Testis (tissue), 5 donors: ENCODE measurements at places on chromosomes 2 and 18. TPM values are rescaled to one million over a fixed set of nuclear protein-coding genes. Genes with fewer than 3 reads are reported as not detected.

- no peak overlapping the region for H3K27ac ChIP-seq
- no peaks in the 10 kb centered on the region for H3K27me3 ChIP-seq
- no peaks in the 10 kb centered on the region for H3K4me1 ChIP-seq
- DNase-seq: no peak
- H3K36me3 ChIP-seq: no peaks in the 10 kb centered on the region
Observed at GRCh38 chr2:207450186-207450585, 79.6 kb upstream of the CREB1 start.

- no peak overlapping the region for H3K4me3 ChIP-seq
- no peak for DNase-seq
- peaks cover 4% of the 10 kb centered on the region for H3K4me1 ChIP-seq
- H3K27me3 ChIP-seq: no peaks in the 10 kb centered on the region
- H3K36me3 ChIP-seq: no peaks in the 10 kb centered on the region
Observed at GRCh38 chr18:2337552-2338141, 233.7 kb downstream of the METTL4 start.

GRCh38 chr2:230674966-230675672 lies 37.5 kb upstream of the CAB39 start:
- DNase-seq: no peak
- H3K27me3 ChIP-seq: no peaks in the 10 kb centered on the region
- H3K27ac ChIP-seq: no peak overlapping the region
- H3K4me1 ChIP-seq: no peaks in the 10 kb centered on the region

- H3K27ac ChIP-seq: no peak overlapping the region
- H3K36me3 ChIP-seq: no peaks in the 10 kb centered on the region
- H3K4me3 ChIP-seq: no peak overlapping the region
- DNase-seq: no peak
- H3K27me3 ChIP-seq: no peaks in the 10 kb centered on the region
Observed at GRCh38 chr2:8505311-8505920, 176.4 kb upstream of the ID2 start.

DNA sequence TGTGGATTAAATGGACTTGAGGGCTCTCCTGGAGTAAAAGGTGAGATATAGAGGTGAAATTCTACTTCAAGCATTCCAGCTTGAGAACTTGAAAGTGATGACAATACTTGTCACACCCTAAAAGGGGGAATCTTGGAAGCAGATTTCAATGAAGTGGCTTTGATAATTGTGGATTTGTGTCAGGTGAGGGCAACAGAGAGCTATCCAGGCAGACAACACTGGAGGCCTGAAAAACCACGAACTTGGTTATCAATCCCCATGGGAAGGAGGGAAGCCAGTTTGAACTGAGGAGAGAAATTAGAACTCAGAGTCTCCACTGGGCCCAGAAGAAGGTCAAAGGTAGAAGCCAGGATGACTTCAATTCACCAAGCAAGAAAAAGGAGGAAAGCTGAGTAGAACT lies 263.9 kb downstream of the FIGN start:
- no peak overlapping the region for H3K4me3 ChIP-seq
- DNase-seq: no peak
- no peaks in the 10 kb centered on the region for H3K27me3 ChIP-seq
- no peaks in the 10 kb centered on the region for H3K4me1 ChIP-seq
- H3K36me3 ChIP-seq: no peaks in the 10 kb centered on the region
- no peak overlapping the region for H3K27ac ChIP-seq

DNA sequence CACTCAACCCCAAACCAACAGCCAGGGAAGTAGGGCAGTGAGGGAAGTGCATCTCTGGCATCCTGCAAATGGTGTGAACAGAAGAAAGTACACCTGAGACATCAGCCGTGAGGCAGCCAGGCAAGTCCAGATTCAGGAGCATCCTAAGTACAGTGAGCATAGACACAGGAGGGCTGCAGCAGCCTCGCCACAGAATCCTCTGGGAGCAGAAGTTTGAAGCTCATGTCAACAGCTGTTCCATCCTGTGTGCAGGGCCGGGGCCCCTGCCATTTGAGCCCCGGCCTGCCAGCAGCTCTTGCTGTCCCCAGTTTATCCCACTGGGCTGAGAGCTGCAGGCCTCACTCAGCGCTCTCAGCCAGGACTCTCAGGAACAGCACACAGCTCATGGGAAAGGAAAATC lies 14.5 kb downstream of the LOXHD1 start:
- no peaks in the 10 kb centered on the region for H3K36me3 ChIP-seq
- no peaks in the 10 kb centered on the region for H3K27me3 ChIP-seq
- no peak for DNase-seq
- H3K4me3 ChIP-seq: no peak overlapping the region
- H3K27ac ChIP-seq: no peak overlapping the region
- H3K4me1 ChIP-seq: no peaks in the 10 kb centered on the region

DNA sequence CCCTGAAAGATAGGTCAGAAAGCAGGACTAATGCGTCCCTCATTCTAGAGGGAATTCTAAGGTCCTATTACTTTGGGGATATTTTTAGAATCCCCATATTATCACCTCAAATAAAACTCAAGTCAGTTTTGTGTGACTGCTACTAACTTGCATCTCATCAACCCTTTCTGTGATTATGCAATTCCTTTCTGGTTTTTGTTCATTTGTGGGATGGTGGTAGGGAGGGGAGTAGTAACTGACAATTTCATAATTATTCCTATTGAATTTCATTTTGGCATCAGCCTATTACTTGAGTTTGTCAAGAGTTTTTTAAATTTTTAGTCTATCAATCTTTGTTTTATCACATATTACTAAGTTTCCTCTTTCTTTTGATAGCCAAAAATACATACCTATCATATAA lies 28.4 kb upstream of the TANK start:
- H3K4me3 ChIP-seq: no peak overlapping the region
- no peak overlapping the region for H3K27ac ChIP-seq
- H3K27me3 ChIP-seq: no peaks in the 10 kb centered on the region
- no peaks in the 10 kb centered on the region for H3K4me1 ChIP-seq
- no peak for DNase-seq
- no peaks in the 10 kb centered on the region for H3K36me3 ChIP-seq

- no peaks in the 10 kb centered on the region for H3K27me3 ChIP-seq
- no peak overlapping the region for H3K4me3 ChIP-seq
- H3K36me3 ChIP-seq: no peaks in the 10 kb centered on the region
- no peak for DNase-seq
Observed at GRCh38 chr2:227127201-227127600, 36.8 kb downstream of the COL4A4 start.

DNA sequence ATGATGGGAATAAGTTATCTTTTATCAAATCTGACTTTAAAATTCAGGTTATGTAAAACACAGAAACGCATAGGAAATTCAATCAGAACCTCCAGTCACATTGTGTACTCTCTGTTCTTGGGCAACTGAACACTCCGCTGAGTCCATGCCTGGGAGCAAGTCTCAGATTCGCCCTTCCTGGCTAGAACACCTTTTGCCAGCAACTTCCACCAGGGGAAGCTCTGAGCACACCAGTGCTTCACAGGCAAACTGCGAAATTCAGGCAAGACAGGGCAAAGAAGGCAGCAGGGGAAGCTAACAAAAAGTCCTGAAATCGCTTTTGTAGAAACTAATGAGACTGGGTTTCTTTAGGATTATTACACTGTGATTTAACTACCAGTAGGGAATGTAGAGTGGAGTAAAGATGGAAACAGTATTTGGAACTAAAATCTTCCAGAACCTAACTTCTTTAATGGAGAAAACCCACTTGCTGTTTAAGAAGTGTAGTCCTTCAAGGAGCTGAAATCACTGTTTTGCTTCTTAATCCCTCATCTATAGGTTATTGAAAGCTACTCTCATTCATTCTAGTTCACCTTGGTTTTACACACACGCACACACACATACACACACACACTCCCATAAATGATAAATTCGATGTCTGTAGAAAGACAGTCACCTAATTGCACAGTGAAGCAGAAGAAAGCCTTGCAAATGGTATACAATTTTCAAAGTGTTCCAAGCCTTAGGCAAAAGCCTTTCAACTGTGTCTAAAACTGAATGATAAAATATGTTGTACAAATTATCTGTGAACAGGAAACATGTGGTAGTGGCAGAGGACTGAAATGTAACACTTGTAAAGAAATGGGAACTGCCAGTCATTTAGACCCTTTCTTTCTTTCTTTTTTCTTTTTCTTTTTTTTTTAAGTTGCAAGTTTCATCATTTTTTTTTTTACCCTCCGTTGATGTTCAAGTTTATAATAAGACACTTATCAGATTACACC lies 214.5 kb downstream of the TMEM182 start:
- no peak overlapping the region for H3K4me3 ChIP-seq
- no peak overlapping the region for H3K27ac ChIP-seq
- no peaks in the 10 kb centered on the region for H3K36me3 ChIP-seq
- no peaks in the 10 kb centered on the region for H3K27me3 ChIP-seq
- H3K4me1 ChIP-seq: no peaks in the 10 kb centered on the region
- peak; percentile 52 for DNase-seq

GRCh38 chr2:196278491-196278911 lies 107.1 kb upstream of the STK17B start:
- DNase-seq: no peak
- H3K27ac ChIP-seq: no peak overlapping the region
- H3K27me3 ChIP-seq: no peaks in the 10 kb centered on the region
- no peaks in the 10 kb centered on the region for H3K36me3 ChIP-seq
- H3K4me1 ChIP-seq: peaks cover 9% of the 10 kb centered on the region

- no peaks in the 10 kb centered on the region for H3K27me3 ChIP-seq
- H3K4me1 ChIP-seq: no peaks in the 10 kb centered on the region
- H3K27ac ChIP-seq: no peak overlapping the region
Observed at GRCh38 chr2:188601391-188601790, 309.7 kb downstream of the GULP1 start.

GRCh38 chr18:12606592-12607315 lies 51.2 kb downstream of the SPIRE1 start:
- H3K4me1 ChIP-seq: no peaks in the 10 kb centered on the region
- DNase-seq: no peak
- H3K27me3 ChIP-seq: no peaks in the 10 kb centered on the region
- no peak overlapping the region for H3K4me3 ChIP-seq

DNA sequence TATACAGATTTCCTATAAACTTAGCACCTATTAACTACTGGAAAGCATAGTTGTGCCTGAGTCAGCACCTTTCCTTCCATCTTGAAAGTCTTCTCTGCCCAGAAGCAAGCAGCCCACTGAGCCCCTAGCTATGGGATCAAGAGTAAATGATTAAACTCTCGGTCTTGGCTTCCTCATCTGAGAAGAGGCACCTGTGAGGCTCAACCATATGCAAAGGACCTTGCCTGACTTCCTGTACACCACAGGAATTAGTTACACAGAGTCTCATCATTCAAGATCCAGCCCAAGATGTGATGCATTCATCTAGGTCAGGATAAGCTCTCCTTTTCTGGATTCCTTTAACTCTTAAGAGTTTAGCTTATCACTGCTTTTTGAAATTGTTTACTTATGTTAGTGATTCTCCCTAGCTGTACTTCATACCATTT lies 96.0 kb downstream of the CDH2 start:
- no peak for DNase-seq
- no peaks in the 10 kb centered on the region for H3K27me3 ChIP-seq
- H3K36me3 ChIP-seq: no peaks in the 10 kb centered on the region
- no peak overlapping the region for H3K4me3 ChIP-seq
- H3K27ac ChIP-seq: no peak overlapping the region

GRCh38 chr2:198017068-198017467 lies 212.7 kb downstream of the PLCL1 start:
- no peak overlapping the region for H3K4me3 ChIP-seq
- H3K36me3 ChIP-seq: no peaks in the 10 kb centered on the region
- H3K27me3 ChIP-seq: no peaks in the 10 kb centered on the region
- DNase-seq: no peak
- H3K4me1 ChIP-seq: no peaks in the 10 kb centered on the region

DNA sequence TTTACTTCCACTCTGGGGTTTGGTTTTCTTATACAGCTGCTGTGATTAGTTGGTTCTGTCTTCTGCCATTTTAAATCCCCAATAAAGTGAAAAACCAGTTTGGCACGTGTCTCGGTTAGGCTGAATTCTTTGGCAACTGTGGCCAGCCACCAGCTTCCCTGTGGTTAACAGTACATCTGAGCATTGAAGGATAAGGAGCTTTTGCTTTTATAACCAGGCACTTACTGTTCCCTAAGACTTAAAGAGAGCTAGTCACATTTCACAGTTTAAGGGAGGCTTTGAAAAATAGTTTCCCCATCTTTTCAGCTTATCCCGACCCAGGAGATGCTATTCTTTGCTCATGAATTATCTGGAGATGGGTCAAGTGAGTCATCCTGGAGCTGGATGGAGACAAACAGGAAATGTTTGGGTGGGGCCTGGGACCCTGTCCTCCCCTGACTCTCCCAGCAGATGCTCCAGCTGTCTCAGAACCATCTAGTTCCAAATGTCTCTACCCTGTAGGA lies 57.3 kb upstream of the EML6 start:
- DNase-seq: no peak
- H3K4me3 ChIP-seq: no peak overlapping the region
- peaks cover 24% of the 10 kb centered on the region for H3K4me1 ChIP-seq
- H3K27ac ChIP-seq: no peak overlapping the region

GRCh38 chr2:6434438-6434837 lies 431.3 kb downstream of the CMPK2 start:
- no peak overlapping the region for H3K27ac ChIP-seq
- no peak overlapping the region for H3K4me3 ChIP-seq
- H3K4me1 ChIP-seq: no peaks in the 10 kb centered on the region
- H3K27me3 ChIP-seq: no peaks in the 10 kb centered on the region

DNA sequence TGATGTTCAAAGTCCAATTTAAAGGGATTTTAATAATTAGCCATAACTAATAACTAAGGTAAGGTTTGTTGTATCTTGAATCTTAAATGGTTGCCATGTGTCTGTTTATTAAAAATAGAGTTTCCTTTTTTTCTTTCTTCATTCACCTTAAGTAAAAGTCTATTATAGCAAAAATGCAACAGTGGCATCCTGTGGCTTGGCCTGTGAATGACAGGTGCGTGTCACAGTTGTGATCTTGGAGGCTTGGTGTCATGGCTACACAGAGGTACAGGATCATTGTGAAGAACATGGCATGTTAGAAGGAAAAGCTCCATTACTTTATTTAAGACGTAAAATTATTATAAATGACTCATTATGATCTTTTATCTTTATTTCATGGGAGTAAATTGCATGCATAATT lies 246.1 kb downstream of the BCL2 start:
- H3K27me3 ChIP-seq: no peaks in the 10 kb centered on the region
- H3K27ac ChIP-seq: no peak overlapping the region
- DNase-seq: no peak
- no peak overlapping the region for H3K4me3 ChIP-seq
- H3K36me3 ChIP-seq: no peaks in the 10 kb centered on the region

DNA sequence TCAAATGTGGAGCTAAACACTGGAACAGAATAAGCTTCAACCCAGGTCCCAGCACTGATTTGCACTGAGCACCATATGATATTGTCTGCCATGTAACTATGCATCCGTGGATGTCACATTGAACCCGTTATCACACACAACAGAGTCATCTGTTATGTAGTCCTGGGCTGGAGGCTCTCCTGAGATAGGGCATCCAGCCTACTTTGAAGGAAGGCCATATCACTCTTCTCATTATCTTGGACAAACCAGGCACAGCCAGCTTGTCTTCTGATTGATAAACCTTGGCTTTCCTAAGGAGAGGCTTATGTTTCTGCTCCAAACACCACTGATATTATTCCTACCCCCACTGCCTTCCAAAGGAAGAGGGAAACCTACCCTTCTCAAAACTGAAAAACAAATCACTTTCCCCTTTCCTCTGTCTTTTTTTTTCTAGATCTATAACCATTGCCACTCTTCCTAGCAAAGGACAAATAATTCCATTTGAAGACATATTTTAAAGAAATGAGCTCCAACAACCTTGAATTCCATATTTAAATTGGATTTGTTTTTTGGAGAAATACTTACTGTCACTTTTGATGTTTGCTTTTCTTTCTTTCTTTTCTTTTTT lies 16.4 kb downstream of the RSAD2 start:
- no peak for DNase-seq
- no peaks in the 10 kb centered on the region for H3K36me3 ChIP-seq
- no peak overlapping the region for H3K4me3 ChIP-seq

RFX8 gene
- 1.8 TPM for total RNA-seq

POTEI gene
- 76.1 TPM for total RNA-seq

EMILIN2 gene
- 26.4 TPM for total RNA-seq

STARD6 gene
- total RNA-seq: 5.7 TPM

TMEM17 gene
- total RNA-seq: 6.6 TPM

CHPF gene
- 796 TPM for total RNA-seq

PLA2R1 gene
- 5.3 TPM for total RNA-seq
